Stimulated activated CD4-positive, alpha-beta T cell treated with anti-CD3 and anti-CD28 coated beads, TNF-alpha, amount 100 ng/mL, for 24 hours (primary cell): ENCODE measurements at places on chromosomes 12 and 14.

DNA sequence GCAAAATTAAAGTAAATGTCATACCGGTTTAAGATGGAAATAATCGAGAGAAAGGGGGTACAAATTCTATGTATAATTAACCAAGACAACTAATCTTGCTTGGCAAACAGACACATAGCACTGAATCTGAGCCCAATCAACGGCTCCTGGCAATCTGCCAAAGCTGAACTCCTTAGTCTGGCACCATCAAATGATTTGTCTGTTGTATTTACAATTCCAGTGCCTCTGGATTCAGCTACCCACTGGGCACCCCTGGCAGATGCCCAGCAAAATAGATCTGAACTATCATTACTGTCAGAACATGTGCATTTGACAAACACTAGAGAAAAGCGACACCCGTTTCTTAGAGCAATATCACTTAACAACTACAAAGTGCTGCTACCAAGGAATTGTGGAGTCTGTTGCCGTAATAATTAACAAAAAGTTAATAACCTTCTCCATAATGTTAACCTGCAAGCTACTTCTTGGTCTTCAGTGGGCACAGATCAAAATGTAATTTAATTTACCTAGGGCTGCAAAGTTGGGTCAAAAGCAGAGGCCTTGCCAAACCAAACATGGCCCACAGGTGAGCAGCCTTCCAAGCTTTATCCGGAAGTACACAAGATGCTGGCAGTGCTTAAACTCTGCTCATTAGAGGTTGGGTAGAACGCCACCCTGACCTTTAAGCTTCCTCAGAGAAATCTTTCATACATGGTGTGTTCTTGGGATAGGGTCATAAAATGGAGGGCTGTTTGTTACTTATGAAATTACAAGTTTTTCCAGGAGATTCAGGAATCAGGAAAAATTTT is 7.6 kb downstream of the EGLN3 start:
- no peak for DNase-seq

GRCh38 chr14:50321009-50321660 is 9.0 kb downstream of the DMAC2L start:
- DNase-seq: peak; percentile 66

DNA sequence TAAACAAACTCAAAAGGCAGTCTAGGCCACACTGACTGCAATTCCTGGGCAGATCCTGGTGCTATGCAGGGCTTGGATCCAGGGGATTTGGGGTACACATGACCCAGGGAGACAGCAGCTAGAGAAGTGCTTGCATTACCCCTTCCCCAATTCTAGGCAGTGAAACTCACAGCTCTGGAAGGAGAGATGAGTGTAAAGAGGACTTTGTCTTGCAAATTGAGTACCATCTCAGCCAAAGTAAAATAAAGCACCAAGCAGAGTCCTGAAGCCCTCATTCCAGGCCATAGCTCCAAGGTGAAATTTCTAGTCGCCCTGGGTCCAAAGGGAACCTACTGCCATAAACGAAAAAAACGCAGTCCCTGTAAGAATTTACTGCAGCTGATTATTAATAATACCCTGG is 644.9 kb upstream of the FLRT2 start:
- no peak for DNase-seq

DNA sequence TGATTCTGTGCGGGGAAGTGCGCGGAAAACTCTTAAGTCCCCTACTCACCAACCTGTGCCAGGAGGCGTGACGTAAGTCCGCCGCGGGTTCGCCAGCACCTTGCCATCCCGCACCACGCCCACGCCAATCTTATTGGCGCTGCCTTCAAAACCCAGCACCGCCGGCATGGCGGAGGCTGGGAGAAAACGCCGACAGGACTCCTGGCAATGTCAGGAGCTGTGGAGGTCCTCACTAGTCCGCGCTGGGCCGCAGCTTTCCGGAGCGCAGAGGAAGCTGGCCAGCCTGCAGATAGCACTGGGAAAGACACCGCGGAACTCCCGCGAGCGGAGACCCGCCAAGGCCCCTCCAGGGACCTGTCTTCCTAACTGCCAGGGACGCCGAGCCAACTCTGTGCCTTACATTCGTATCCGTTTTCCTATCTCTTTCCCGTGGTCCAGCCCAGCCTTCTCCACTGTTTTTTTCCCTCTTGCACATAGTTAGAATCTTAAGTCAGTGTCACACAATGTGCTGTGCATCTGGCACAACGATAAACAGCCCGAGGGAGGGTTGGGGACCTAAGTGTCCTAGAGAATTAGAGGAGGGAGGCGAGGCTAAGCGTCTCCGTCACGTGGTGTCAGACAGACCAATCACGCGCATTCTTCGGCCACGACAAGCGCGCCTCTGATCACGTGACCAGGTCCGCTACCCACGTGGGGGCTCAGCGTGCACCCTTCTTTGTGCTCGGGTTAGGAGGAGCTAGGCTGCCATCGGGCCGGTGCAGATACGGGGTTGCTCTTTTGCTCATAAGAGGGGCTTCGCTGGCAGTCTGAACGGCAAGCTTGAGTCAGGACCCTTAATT is at the start of the genes APEX1 and OSGEP:
APEX1 (plus strand) TSS at position 711 of the 839 bp plus-strand sequence. CDS start 420 bp downstream, outside the sequence.
OSGEP (minus strand) TSS at position 297 of the 839 bp plus-strand sequence; CDS start at position 168, 129 bp downstream.
- DNase-seq: peak; percentile 97

- no peak for DNase-seq
These were observed 100.1 kb downstream of the DYRK2 start for GRCh38 chr12:67748743-67749040.

DNA sequence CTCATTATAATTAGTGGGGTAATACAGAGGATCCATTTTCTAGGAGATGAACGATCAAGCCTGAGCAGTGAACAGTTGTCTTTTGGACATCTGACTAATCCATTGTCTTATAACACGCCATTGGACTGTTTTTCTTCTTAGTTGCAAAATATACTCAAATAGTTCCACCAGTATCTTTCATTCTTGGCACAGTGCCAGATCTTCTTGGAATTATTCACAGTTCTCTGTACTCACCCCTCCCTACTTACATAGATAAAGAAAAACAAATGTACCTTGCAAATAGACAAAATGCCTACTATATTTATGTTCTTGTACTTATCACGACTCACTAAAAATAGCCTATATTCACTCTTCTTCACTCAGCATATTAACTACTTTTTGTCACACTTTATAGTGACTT is 3.8 kb downstream of the CBLN3 start:
- DNase-seq: no peak

- no peak for DNase-seq
These were observed 3.0 kb upstream of the SNW1 start for GRCh38 chr14:77763978-77764377.

DNA sequence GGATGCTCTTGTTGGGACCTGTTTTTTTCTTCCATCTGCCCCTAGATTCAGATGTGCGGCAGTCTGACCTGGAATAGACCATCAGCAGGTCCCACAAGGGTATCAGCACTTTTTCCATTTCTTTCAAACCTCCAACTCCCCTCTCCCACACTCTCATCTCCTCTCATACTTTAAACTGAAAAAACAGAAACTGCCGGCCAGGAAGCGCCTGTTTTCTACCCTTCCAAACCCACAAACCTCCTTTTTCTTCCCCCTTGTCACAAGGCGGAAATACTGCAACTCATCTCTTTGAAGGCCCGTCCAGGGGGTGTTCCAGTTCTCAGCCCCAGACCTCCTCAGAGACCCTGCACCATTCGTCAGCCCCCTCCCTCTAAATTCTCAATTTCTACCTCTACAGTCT is 62.5 kb upstream of the FKBP4 start:
- no peak for DNase-seq

- DNase-seq: no peak
These were observed 39.9 kb downstream of the TBC1D30 start for GRCh38 chr12:64864319-64864718.

DNA sequence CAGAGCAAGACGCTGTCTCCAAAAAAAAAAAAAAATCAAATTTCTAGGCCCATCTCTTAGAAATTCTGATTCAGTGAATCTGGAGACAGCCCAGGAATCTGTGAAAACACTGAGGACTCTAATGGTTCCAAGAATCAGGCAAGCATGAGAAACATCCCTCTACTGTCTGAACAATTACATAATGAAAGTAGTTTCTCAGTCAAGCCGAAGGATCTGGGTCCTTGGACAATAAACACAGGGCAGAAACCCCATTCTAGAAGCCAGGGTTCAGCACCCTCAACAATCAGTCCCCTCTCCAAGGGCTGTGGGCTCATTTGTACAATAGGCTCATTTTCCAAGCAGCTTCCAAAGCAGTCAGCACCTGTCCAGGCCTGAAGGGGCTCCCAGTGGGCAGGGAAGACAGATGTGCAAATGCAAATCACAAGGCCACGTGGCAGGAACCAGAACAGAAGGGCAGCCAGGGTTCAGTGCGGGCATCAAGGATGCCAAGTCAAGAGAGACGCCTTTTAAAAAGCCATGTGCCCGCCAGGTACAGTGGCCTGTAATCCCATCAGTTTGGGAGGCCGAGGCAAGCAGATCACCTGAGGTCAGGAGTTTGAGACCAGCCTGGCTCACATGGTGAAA is 96.1 kb downstream of the KSR2 start:
- DNase-seq: no peak

GRCh38 chr14:74429221-74429691 is 3.2 kb upstream of the SYNDIG1L start:
- no peak for DNase-seq

GRCh38 chr12:53101266-53101665 is 2.0 kb upstream of the SOAT2 start:
- DNase-seq: no peak

DNA sequence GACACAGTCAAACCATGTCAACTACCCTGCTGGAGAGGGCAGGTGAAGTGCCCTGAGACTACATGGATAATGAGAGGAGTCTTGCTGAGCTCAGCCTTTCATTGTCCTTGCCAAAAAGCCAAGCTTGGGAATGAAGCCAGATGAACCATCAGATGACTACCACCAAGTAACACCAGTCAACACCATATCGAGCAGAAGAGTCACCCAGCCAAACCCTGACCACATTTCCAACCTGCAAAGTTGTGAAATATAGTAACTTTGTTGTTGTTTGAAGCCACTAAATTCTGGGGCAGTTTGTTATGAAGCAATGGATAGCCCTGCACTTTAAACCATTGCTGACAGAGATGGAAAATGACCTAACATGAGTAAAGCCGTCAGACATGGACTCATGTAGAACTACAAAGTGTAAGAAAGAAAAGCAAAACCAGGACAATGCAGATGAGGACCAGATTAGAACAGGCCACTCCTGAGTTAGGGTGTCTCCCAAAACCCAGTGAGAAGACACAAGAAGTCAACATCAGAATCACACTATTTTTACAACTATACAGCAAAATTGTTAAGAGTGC is 12.5 kb upstream of the CRADD start:
- DNase-seq: no peak

DNA sequence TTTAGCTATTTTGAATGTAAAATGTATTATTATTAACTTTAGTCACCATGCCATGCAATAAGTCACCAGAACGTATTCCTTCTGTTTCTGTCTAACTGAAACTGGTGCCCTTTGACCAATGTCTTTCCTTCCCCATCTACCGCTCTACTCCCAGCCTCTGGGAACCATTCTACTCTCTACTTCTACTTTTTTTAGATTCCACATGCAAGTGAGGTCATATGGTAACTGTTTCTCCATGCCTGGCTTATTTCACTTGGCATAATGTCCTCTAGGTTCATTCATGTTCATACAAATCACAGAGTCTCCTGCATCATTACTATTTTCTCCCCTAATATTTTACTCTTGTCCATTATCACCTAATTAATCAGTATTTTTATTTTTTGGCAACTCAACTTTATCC is 160.1 kb downstream of the TMX1 start:
- DNase-seq: no peak

DNA sequence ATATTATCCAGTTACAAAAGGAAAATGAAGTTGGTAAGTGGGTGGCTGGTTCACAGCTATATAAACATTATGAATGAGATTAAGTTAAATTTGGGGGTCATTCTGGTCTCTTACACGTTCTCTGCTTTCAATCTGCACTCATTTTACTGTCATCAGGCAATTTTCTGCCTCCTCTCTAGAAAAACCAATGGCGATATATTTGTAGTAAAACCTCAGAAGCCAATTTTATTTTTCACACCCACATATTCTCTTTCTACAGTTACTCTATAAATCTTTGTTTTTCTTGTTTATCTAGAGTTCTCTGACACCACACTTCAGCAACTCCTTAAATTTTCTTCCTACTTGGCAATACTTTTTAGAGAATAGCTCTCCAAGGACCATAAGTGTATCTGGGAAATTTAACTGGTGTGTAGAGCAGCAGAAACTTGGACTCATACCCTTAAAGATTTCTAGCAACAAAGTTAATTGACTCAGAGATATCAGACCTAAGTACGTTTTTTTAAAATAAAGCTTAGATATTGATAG is 926.9 kb downstream of the TMTC2 start:
- DNase-seq: no peak

GRCh38 chr12:65188179-65188701 is 18.9 kb downstream of the LEMD3 start:
- DNase-seq: no peak

- DNase-seq: no peak
These were observed 13.2 kb downstream of the FMNL3 start for GRCh38 chr12:49693931-49694444.
